Progenitor cell of endocrine pancreas (in vitro differentiated cells): ENCODE measurements at places on chromosomes 3 and 15. TPM values are rescaled to one million over a fixed set of nuclear protein-coding genes. Genes with fewer than 3 reads are reported as not detected.

- H3K4me3 ChIP-seq = no peak overlapping the region
- H3K27me3 ChIP-seq = no peaks in the 10 kb centered on the region
- H3K27ac ChIP-seq = no peak overlapping the region
- peaks cover 32% of the 10 kb centered on the region for H3K4me1 ChIP-seq
- DNase-seq = no peak
- H3K36me3 ChIP-seq = peaks cover 14% of the 10 kb centered on the region
Measured at GRCh38 chr3:18469775-18470174, 44.6 kb upstream of the SATB1 start.

GRCh38 chr3:66236281-66236680 is 15.5 kb downstream of the SLC25A26 start:
- no peak overlapping the region for H3K4me3 ChIP-seq
- H3K4me1 ChIP-seq = peaks cover 2% of the 10 kb centered on the region
- H3K36me3 ChIP-seq = peaks cover 15% of the 10 kb centered on the region
- H3K27me3 ChIP-seq = no peaks in the 10 kb centered on the region

Gene UROC1
- not detected in 2 replicates for total RNA-seq

Gene CHAC1
- total RNA-seq = 14.4 and 18.1 TPM in 2 replicates

- no peaks in the 10 kb centered on the region for H3K36me3 ChIP-seq
- H3K4me1 ChIP-seq = no peaks in the 10 kb centered on the region
- no peak for DNase-seq
- H3K27ac ChIP-seq = no peak overlapping the region
- H3K27me3 ChIP-seq = no peaks in the 10 kb centered on the region
- no peak overlapping the region for H3K4me3 ChIP-seq
Measured at GRCh38 chr3:27657404-27657803, 64.7 kb downstream of the EOMES start.

- peaks cover 5% of the 10 kb centered on the region for H3K36me3 ChIP-seq
- H3K27ac ChIP-seq = no peak overlapping the region
- peaks cover 34% of the 10 kb centered on the region for H3K27me3 ChIP-seq
- peaks cover 22% of the 10 kb centered on the region for H3K4me1 ChIP-seq
- DNase-seq = no peak
Measured at GRCh38 chr3:31978553-31978952, 2.5 kb downstream of the OSBPL10 start.

DNA sequence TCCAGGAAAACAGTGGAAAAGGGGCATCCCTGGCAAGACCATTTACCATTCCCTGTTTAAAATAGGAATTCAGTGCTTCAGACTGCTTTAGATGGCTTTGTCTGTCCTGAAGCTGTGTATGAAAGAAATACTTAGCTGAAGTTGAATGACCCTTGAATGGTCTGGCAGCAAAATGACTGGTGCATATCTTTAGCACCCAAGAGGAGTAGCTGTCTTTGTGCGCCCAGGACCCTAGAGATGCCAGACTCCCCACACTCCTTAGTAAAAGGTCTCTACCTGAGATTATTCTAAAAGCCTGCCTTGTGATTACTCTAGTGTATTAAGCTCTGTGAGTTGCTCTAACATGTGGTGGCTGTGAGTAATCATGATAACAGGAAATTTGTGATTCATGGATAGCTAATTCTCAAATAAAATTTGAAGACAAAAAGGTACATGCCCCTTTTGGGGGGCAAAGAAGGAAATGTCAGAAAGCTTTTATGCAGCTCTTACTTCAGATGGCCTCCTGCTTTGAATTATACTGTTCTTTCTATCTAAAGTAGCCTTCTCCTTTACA is 3.2 kb downstream of the MAPKBP1 start:
- peaks cover 4% of the 10 kb centered on the region for H3K36me3 ChIP-seq
- H3K27me3 ChIP-seq = no peaks in the 10 kb centered on the region
- no peak for DNase-seq
- peaks cover 30% of the 10 kb centered on the region for H3K4me1 ChIP-seq
- H3K4me3 ChIP-seq = no peak overlapping the region

GRCh38 chr3:141413391-141413790 is 45.1 kb downstream of the ZBTB38 start:
- peaks cover 48% of the 10 kb centered on the region for H3K4me1 ChIP-seq
- DNase-seq = no peak
- H3K27ac ChIP-seq = no peak overlapping the region
- H3K4me3 ChIP-seq = no peak overlapping the region

Gene GUCA1C
- not detected in 2 replicates for total RNA-seq

DNA sequence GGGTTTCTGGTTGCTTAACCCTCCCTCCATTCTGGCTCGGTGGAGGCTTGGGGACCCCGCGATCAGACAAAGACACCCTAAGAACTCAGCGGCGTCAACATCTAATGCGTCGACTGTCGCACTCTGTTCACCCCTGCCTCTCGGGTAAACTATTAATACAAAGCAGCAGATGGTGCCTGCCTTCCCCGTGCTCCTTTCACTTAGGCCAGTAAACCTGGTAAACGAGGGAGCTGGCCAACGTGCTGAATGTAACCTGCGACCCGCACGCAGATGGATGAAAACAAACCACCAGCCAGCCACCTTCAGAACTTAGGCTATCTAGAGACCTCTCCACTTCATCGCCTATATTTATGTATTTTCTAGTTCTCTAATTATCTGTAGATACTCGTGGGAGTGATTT is 848 bp upstream of the CADPS start:
- no peaks in the 10 kb centered on the region for H3K36me3 ChIP-seq
- peak; percentile 79 for DNase-seq
- peaks cover 25% of the 10 kb centered on the region for H3K4me1 ChIP-seq
- peak overlapping the region; percentile 91 for H3K27ac ChIP-seq
- H3K27me3 ChIP-seq = no peaks in the 10 kb centered on the region

GRCh38 chr3:12388185-12388584 is 96.1 kb upstream of the TSEN2 start:
- peaks cover 8% of the 10 kb centered on the region for H3K36me3 ChIP-seq
- no peaks in the 10 kb centered on the region for H3K27me3 ChIP-seq
- no peaks in the 10 kb centered on the region for H3K4me1 ChIP-seq
- no peak overlapping the region for H3K4me3 ChIP-seq

- no peaks in the 10 kb centered on the region for H3K36me3 ChIP-seq
- H3K4me1 ChIP-seq = no peaks in the 10 kb centered on the region
- H3K27me3 ChIP-seq = peaks cover 13% of the 10 kb centered on the region
Measured at GRCh38 chr15:84033793-84034553, 201.6 kb upstream of the GOLGA6L4 start.

DNA sequence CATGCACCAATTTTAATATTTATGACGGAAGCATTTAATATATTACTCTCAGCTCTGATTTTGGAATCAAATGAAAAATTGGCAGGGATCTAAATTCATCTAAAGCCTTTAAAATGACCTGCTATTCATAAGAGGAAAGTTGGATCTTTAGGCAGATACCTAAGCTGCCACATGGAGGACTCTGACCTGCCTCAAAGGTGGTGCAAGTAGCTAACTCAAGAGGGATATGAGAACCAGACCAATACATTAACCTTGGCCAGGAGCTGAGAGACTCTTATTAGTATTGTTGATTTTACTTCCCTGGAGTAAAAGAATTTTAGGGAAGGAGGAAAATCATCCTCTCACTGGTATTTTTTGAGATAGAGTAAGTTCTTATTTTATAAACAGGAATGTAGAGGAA is 17.7 kb downstream of the ZNF654 start:
- no peak for DNase-seq
- no peak overlapping the region for H3K4me3 ChIP-seq
- H3K27me3 ChIP-seq = no peaks in the 10 kb centered on the region
- peaks cover 11% of the 10 kb centered on the region for H3K4me1 ChIP-seq
- no peak overlapping the region for H3K27ac ChIP-seq
- peaks cover 8% of the 10 kb centered on the region for H3K36me3 ChIP-seq

DNA sequence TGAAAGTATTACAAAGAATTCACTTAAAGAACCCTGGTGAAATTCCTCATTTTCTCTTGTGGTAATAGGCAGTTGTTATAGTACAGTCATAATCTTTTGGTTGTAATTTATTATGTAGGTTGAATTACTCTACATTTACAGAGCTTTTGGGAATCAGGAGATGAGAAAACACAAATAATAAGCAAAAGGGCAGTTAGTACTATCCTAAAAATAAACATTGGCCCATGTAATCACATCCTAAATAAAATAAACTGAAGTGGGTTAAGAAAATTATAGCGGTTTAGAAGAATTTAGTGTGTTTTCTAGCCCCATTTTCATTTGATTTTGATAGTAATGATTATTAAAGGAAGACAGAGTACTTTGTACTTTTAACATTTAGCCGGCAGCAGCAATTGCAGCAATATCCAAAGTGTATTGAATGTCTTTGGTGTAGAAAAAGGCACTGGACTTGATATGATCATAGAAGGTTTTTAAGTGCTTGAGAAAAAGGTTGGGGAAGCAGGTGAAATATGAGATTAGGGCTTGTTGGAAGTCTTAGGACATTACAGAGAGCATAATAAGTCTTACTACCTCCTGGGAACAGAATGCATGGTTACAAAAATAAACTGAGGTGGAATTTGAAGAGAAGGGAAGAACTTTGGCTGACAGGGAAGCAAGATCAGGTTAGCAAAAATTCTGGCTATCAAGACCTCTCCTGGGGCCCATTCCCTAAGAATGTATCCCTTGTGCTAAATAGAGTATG is 79.9 kb downstream of the MBNL1 start:
- DNase-seq = no peak
- H3K4me1 ChIP-seq = no peaks in the 10 kb centered on the region
- H3K27me3 ChIP-seq = no peaks in the 10 kb centered on the region
- H3K4me3 ChIP-seq = no peak overlapping the region
- H3K27ac ChIP-seq = no peak overlapping the region
- no peaks in the 10 kb centered on the region for H3K36me3 ChIP-seq

DNA sequence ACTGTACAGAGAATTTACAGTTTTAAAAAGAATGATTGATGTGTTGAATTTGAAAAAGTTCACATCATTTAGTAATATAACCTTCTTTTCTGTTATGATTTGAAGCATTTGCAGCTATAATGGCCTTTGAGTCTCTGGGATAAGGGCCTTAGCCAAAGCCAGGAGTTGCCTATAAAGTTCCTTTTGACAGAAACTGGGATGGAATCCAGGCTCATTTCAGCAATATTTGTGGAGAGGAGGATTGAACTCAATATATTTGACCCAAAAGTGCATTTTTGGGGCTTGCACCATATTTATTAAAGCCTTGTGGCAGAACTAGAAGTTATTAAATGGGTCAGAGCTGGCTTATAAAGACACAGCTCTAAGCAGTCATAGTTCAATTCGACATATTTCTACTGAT is 348.7 kb upstream of the EPHA3 start:
- H3K4me3 ChIP-seq = no peak overlapping the region
- H3K27me3 ChIP-seq = no peaks in the 10 kb centered on the region
- no peak for DNase-seq

DNA sequence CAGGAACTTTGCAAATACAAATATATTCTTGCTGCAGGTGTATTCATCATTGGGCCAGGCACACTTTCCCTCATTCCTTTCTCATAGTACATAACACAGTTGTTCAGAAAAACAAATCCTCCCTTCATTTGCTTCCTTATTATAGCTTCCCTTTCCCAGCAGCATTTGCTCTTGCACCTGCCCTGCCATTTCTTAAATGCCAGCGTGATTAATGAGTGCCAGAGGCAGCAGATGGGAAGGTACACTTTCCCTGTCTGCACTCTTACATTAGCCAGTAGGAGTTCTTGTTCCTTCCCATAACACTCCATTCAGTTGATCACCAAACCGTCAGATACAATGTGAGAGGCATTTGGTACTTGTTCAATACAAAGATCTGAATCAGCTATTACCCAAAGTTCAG is 128.5 kb upstream of the GAP43 start:
- H3K36me3 ChIP-seq = no peaks in the 10 kb centered on the region
- no peak overlapping the region for H3K27ac ChIP-seq
- no peak for DNase-seq
- H3K4me1 ChIP-seq = no peaks in the 10 kb centered on the region
- no peak overlapping the region for H3K4me3 ChIP-seq

DNA sequence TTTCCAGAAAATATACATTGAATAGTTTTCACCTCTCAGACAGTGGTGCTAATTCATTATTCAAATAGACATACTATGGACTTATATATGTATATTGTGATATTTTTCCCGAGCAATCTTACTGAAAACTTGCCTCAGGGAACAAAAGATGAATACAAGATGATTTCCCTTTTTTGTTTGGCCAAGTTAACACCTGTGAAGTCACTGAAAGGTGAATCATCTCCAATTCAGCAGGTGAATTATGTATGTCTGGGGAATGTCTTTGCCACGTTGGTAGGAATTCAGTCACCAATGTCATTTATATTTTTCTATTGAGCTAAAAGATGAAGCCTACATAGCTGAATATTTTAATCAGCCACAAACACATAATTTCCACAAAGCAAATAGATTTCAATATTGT is 88.2 kb downstream of the GPR156 start:
- no peaks in the 10 kb centered on the region for H3K27me3 ChIP-seq
- H3K27ac ChIP-seq = no peak overlapping the region
- H3K4me1 ChIP-seq = peaks cover 5% of the 10 kb centered on the region
- no peak for DNase-seq
- H3K36me3 ChIP-seq = no peaks in the 10 kb centered on the region
